H9 (cell line): ENCODE measurements at places on chromosomes 7 and 10. TPM values are rescaled to one million over a fixed set of nuclear protein-coding genes. Genes with fewer than 3 reads are reported as not detected.

Gene AOC1
- total RNA-seq = 0.11 and 0.28 TPM in 2 replicates

Gene GIMAP8
- total RNA-seq = not detected in 2 replicates

Gene PLXNA4
- 0.20 and 0.35 TPM in 2 replicates for total RNA-seq

Gene GHRHR
- 5.9 and 7.4 TPM in 2 replicates for total RNA-seq

Gene NRG3
- total RNA-seq = 0.97 and 1.6 TPM in 2 replicates

Gene PODXL
- total RNA-seq = 727 and 732 TPM in 2 replicates

Gene DLG5
- 67.2 and 67.4 TPM in 2 replicates for total RNA-seq

Gene SEMA3A
- total RNA-seq = 60.0 and 61.5 TPM in 2 replicates

Gene MALRD1
- total RNA-seq = 0.20 and 0.24 TPM in 2 replicates

Gene TDRD1
- 0.15 TPM in 1 of 2 replicates, not detected in the other for total RNA-seq

Gene GBX1
- not detected in 2 replicates for total RNA-seq

Gene DOCK1
- 51.5 and 57.0 TPM in 2 replicates for total RNA-seq

Gene KCP
- total RNA-seq = 4.8 and 5.3 TPM in 2 replicates

Gene NODAL
- 80.7 and 84.7 TPM in 2 replicates for total RNA-seq

Gene WDR11
- total RNA-seq = 47.6 and 48.7 TPM in 2 replicates

Gene IFT22
- 19.8 and 21.3 TPM in 2 replicates for total RNA-seq

Gene AKR1B15
- total RNA-seq = not detected in 2 replicates

Gene SAMD9L
- not detected in 2 replicates for total RNA-seq

Gene PTN
- total RNA-seq = 16.5 and 16.8 TPM in 2 replicates
